ENCODE measurements at places on chromosomes 3 and 15.

DNA sequence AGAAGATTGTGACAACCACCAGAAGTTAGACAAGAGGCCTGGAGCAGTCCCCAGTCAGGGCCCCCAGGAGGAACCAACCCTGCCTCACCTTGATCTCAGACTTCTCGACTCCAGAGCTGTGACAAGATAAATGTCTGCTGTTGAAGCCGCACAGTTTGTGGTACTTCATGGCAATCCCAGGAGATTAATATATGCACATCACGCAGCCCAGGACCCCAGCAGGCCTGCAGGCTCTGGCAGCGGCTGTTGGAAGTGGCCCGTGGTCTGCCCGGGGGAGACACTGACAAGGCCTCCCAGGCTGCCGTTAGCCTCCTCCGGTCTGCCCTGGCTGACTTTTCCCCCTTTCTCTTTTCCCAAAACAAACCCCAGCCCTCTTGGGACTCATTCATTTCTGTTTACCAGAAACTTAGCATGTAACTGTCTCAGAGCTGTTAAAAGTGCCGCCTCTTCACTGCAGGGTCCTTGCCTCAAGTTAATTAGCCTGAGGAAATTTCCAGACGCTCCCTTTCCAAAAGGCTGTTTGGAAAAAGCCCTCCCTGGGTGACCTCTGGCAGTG lies 183.5 kb upstream of the LYSMD4 start:
- DNase-seq, result no peak

- no peak for DNase-seq
These were observed 4.6 kb downstream of the VPS8 start for GRCh38 chr3:184816614-184817013.

DNA sequence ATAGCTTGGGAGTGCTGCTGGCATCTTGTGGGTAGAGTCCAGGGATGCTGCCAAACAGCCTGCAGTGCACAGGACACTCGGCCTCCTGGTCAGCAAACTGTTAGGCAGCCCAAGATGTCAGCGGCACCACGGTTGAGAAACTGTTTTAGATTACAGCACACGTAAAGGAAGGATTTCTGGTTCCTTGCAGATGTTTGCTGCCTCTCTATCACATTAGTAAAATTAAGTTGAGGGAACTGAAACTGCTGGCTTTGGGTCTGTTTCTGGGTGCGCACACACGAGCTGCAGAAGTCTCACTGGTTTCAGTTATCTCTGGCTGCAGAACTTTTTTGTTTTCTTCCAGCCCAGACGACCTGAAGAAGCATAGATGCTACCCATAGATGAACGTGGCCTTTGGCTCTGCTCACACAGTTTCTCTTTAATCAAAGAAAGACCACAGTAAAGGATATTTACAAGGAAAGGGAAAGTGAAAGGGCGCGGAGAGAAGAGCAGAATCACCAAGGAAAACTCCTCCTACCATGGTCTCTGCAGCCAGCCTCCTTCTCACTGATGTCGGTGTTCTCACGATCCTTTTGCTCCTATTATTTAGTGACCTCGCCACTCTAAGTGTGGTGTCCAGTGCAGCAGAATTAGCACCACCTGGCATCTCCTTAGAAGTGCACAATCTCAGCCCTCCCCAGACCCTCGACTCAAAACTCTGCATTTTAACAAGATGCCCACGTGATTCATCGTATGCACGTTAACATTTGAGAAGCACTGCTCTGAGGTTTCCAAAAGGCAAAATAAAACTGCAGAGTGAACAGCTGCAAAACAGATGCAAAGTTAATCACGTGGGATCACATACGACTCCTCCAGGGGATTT lies 50.6 kb upstream of the AKAP13 start:
- DNase-seq, result no peak

- DNase-seq, result no peak
These were observed 136.0 kb upstream of the RARB start for GRCh38 chr3:25292036-25292435.

DNA sequence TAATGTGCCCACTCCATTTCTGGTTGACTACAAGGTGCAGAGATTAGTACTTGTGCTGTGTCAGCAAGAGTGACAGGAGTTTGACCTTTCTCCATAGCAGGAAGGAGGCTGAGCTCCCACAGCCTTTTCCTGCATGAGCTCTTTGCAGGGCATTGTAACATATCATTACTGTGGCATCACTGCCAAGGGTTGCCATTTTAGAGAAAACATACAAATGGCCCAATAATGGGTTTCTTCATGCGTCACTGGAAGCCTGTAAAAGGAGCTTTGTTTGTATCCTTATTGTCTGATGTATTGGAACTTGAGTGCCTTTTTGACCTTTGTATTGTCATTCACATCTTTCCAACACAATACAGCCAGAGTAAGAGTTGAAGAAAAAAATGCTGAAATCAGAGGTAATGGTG lies 323.0 kb upstream of the CDIN1 start:
- no peak for DNase-seq

DNA sequence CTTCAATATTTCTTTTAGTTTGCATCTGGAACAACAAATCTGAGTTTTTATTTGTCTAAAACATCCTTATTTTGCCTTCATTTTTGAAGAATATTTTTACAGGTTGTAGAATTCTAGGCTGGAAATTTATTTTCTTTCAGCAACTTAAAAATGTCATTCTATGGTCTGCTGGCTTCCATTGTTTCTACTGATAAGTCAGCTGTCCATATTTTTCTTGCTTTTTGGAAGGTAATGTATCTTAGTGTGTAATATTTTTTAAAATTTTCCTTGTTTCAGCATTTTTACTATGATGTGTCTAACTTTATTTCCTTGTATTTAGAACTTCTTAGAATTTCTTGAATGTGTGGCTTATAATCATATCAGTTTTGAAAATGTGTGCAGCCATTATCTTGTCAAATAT lies 37.0 kb downstream of the SEMA6D start:
- no peak for DNase-seq

DNA sequence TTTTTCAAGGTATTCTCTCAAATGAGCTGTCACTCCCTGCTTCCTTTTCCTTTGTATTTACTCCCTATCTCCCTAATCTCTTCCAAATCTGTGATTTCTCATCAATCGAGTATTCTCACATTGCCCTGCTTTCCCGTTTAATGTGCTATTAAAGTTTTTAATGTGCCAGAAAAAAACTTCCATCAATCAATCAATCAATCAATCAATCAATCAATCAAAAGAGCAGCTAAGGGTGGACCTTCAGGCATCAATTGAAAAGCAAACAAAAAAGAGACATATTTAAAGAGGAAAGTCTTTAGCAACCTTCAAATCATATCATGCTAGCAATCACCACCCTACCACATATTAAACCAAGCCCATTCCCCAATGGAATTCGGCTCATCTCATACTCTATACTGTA lies 58.9 kb downstream of the SATB1 start:
- no peak for DNase-seq

- DNase-seq, result no peak
These were observed 22.5 kb upstream of the MUC20 start for GRCh38 chr3:195698325-195698646.

GRCh38 chr3:156678197-156678596 lies 3.8 kb downstream of the TIPARP start:
- DNase-seq, result no peak

DNA sequence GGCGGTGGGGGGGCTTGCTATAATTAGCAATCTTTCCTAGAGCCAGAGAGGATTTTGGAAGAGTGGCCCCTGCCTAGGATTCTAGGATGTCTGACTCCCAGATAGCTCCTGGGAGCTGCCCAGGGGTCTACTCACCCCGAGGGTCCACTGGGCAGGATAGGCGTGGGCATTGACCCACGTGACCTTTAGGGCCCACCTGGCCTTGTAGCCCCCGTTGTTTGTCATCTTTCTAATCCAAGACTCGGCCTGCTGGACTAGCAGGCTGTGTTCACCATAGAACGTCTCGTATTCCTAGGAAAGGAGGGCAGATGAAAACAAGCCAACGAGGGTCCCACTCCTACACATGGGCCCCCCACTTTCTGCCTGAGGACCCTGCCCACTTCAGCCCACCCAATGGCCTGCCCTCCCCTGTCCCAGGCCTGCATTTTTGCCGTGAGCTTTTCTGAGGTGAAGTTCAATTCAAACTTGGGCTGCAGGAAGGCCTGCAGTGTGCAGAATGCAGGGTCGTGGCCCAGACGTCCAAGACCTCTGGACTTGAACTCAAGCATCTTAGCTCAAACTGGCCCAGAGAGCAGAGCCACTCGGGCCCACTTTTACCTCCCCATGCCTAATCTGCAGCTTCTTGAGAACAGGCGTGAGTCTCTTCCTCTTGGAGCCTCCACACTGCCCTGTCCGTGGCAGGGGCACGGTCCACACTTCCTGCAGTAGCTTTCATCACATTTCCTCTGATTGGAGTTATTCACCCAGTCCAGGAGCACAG lies 41.5 kb downstream of the MUC4 start:
- no peak for DNase-seq

DNA sequence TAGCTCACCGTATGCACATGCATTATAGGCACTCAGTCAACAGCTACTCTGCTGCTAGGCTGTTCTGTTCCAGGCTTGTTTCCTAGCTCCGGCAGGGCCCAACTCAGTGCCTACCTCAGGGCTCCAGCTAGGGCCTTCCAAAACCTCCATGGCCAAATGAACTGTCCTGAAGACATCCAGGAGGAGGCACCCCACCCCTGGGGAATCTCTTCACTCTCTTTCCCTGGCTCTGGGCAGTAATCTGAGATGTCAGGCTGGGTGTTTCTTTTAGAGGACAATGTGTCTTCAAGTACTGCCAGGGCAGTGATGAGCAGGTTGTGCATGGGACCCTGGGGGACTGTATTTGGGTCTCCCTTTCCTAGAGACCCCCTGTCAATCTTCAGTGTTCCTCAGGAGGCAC lies 38.3 kb upstream of the TPM1 start:
- DNase-seq, result no peak

DNA sequence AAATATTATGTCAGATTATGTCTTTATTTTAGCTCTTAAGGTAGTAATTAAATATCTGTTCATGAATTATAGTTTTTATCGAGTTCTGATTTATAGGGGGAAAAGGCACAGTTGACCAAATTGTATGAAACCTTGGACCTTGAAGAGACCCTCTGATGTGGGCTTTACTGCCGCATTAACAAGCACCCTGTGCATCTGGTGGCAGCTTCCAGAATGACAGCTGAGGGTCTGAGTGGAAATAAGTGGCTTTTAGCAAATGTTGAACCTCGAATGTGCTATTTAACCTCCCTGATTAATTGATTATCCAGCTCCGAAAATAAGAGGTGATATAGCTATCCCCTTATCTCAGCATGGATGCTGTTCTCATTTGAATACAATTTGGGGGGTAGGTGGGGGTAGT lies 87.0 kb downstream of the TMEM108 start:
- no peak for DNase-seq

GRCh38 chr15:73504885-73505284 lies 61.9 kb downstream of the REC114 start:
- no peak for DNase-seq

DNA sequence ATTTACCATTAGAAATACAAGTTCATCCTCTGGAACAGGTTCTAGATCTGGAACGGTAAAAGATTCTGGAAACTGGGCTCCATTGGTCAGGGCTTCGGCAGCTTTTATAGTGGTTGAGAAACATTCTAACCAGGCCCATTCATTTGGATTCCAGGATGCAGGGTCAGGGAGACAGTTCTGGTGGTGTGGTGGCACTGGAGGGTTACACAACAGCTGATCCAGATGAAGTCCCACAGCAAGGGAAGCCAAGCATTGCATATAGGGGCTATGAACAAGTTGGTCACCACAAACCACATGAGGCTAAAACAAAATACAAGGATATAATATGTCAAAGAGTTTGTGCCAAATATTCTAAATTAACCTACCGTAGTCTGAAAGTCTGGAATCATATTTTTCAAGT lies 43.0 kb downstream of the FBXL22 start:
- no peak for DNase-seq

GRCh38 chr3:29552051-29552450 lies 271.2 kb downstream of the RBMS3 start:
- DNase-seq, result no peak

DNA sequence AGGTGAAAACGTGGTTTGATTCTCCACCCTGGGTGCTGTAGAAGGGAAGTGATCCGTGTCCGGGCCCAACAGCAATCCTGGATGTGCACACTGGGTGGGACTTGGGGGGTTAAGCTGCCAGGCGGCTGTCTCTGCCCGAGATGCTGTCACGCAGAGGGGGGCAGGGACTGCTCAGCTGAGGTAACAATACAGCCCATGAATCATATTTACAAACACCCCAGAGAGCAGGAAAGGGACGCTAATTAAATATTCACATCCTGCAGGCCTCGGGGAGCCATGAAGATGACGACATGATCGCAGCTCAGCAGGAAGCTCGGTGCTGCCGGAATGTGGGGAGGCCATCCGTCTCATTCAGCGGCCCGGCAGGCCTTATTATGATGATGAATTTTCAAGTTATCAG lies 17.9 kb upstream of the CRABP1 start:
- peak; percentile 47 for DNase-seq

DNA sequence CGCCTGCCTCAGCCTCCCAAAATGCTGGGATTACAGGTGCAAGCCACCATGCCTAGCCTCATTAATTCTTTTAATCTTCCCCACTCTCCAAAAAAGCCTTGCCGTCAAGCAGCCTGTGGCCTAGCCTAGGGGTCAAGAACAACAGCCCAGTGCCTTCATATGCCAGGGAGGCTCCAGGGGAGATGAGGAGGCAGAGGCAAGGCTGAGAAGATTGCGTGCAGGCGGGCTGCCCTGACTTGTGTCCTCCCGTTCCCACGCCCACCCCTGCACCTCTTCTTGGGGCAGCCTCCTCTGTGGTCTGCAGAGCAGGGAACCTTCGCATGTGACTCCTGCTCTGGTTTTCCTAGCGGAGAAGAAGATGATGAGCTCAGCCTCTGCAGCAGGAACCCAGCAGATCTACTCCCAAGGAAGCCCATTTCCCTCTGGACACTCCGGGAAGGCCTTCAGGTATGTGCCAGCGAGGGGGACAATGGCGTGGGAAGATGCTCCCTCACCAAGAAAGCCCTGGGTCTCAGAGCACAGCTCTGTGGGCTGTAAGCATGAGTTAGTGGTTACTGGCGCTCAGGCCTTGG lies 118.5 kb upstream of the ABHD17C start:
- DNase-seq, result no peak

GRCh38 chr3:66661628-66662027 lies 160.8 kb upstream of the LRIG1 start:
- no peak for DNase-seq

DNA sequence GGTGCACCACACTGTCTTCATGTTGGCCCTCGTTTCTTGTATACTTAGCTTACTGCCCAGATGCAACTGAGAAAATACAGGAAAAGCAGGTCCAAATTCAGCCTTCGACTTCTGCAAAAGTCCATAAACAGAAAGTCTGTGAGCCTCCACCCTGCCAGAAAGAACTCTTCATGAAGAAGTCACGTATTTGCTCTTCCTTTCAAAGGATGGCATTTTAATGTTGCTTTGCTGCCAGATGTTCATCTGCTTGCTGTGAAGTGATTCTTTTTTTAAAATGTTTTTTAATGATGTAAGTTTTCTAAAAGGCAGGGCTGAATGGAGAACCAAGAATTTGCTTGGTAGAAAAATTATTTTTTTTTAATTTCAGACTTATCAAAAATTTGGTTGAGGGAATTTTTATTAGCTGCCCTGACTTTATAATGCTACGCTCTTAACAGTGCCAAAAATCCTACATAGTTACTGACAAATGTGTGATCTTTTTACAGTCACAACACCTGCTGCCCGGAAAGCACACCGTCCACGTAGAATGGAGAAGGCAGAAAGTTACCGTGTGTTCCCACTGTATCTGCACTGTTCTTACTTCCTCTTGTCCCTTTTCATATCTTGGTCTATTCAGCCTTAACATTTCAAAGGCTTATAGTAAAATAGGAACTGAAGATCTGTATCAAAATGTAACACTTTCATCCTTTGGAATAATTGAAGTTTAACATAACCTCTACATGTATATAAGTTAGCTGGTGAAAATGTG lies 136.3 kb downstream of the LRRC28 start:
- DNase-seq, result no peak

GRCh38 chr3:178508443-178508825 lies 27.8 kb upstream of the KCNMB2 start:
- DNase-seq, result no peak

Data from astrocyte of the cerebellum (primary cell).